RWPE1 (cell line): ENCODE measurements at places on chromosomes 7 and 10.

- DNase-seq = no peak
Observed at GRCh38 chr10:72252972-72253371, 20.8 kb upstream of the DDIT4 start.

DNA sequence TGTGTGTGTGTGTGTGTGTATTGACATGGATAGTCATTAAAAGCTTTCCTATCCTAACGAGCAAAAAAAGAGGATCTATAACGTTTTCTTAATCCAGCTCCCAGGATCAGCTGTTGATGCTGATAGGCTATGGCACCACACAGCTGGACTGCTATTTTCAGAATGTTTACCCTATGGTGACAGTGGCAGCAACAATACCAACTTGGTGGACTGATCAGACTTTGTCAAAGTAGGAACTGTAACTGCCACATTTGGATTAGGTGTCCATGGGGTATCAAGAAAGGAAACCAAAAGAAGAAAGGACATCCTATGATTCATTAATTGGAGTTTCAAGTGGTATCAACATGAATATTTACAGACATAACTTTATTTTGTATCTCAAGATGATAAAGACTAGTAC lies 2.7 kb upstream of the CLEC5A start:
- DNase-seq = no peak

- DNase-seq = no peak
Observed at GRCh38 chr7:157021071-157021870, 10.8 kb upstream of the MNX1 start.

GRCh38 chr10:88565072-88565471 lies 18.0 kb downstream of the RNLS start:
- peak; percentile 51 for DNase-seq

DNA sequence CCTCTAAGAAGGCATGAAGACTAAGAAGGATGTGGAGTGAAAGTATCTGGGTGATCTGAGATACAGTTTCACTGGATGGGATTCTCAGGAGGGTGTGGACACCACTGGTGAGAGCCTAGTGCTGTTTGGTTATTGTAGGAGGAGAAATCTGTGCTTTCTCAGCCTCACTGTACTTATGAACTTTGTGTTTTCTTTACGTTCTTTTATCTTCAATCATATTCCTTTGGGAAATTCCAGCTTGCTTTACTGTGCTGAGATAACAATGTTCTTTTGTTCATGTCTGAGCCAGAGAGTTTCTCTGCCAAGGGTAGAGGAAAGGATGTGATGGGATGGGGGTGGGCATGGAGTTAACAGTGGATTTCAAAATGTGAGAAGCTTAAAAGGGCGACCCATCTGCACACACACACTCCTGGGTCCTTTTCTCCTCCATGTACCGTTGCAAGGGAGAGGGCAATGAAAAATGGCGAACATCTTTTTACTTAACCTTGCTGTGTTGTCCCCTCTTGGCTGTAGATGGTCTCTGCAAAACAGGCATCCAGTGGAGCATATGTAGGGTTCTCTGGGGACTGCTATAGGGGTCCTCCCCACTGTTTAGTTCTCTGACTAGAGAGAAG lies 25.0 kb upstream of the TAX1BP1 start:
- DNase-seq = no peak

GRCh38 chr10:132388891-132389432 lies 8.0 kb upstream of the PWWP2B start:
- DNase-seq = no peak

- DNase-seq = no peak
Observed at GRCh38 chr7:120979765-120980499, 8.6 kb upstream of the CPED1 start.

GRCh38 chr7:150406567-150407421 lies 27.7 kb downstream of the ZNF775 start:
- no peak for DNase-seq

DNA sequence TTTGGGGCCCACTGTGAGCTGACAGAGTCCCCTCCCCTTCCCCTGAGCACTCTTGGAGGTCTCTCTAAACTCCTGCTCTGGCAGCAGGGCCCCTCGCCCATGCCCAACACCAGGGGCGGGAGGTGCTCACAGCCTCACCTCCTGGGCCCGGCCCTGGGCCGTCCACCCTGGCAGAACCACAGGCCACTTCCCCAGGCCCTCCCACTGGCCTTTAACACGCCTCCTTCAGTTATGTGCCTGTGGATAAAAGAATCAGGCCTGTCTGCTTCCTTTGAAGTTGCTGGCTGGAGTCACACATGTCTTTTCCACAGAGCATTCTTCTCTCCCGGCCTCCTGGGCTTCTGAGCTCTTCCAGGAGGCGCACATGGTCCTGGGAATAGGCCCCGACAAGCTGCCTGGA lies 10.2 kb downstream of the MYL10 start:
- DNase-seq = no peak

- DNase-seq = no peak
Observed at GRCh38 chr10:127873901-127874470, 18.8 kb downstream of the CLRN3 start.

DNA sequence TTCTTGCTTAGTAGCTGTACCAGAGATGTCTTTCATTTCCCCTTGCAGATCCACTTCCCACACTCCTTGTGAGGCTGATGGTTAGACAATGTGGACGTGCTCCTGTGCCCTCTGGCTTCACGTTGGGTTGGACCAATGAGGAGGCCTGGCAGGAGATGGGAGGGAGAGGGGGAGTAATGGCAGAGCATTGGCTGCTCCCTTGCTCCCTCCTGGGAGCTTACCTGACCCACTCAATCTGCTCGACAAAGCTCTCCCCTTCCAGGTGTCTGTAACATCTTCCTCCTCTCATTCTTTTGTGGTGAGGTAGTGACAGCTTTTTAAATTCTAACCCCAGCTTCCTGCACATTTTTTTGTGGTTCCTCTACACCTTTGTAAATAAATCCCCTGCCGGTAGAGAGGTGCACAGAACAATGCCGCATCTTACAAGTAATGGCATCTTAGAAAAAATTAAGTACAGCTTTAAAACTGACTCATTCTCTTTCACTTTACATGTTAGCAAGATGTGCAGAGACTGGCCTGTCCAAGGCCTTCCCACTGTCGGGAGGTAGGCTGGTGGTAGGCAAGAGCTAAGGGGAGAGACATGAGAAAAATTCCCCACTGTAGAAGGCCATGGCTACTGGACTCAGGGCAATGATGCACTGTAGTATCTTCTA lies 134.3 kb downstream of the HTR7 start:
- peak; percentile 9 for DNase-seq

DNA sequence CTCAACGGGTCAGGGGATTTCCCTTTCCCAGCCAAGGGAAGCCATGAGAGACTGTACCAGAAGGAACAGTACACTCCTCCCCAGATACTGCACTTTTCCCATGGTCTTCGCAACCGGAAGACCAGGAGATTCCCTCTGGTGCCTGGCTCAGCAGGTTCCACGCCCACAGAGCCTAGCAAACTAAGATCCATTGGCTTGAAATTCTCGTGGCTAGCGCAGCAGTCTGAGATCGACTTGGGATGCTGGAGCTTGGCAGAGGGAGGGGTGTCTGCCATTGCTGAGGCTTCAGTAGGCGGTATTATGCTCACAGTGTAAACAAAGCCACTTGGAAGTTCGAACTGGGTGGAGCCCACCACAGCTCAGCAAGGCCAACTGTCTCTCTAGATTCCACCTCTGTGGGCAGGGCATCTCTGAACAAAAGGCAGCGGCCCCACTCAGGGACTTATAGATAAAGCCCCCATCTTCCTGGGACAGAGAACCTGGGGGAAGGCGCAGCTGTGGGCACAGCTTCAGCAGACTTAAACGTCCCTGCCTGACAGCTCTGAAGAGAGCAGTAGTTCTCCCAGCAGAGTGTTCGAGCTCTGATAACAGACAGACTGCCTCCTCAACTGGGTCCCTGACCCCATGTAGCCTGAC lies 29.6 kb downstream of the SLC16A12 start:
- DNase-seq = no peak

- DNase-seq = no peak
Observed at GRCh38 chr7:40099837-40100236, 34.6 kb downstream of the MPLKIP start.

DNA sequence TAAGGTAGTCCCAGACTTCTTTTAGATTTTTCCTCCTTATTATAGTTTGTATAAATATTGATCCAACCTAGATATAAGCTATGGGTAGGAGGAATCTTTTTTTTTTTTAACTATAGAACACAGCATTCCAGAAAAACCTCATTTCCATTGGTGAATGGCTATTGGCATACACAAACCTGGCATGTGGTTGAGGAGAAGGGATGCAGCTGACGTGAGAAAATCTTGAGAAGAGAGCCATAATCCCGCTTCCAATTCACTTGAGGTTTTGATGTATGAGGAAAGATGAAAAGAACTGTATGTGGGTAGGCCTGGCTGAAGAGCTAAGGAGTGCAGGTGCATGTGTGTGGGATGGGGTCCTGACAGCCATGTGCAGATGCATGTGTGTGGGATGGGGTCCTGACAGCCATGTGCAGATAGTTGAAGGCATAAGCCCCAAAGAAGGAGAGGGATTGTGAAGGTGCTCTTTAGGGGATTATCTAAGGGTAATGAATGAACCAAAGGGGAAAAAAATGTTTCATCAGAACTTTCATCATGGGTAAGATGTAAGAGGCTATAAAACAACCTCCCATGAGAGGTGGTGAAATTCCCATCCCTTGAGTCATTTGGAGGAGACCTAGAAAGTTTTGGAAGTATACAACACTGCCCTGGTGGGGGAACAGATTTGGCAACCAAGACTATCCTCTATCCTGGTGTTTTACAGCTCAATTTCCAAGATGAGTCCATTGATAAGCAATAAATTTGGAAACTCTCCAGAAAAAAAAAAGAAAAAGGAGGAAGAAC lies 3.8 kb upstream of the PKD2L1 start:
- DNase-seq = no peak
